NCI-H2171 treated with DMSO at 0.1 percent for 48 hours (cell line): ENCODE measurements at places on chromosomes 7 and 10.

GRCh38 chr7:17402628-17403278, 104.3 kb downstream of the AHR start:
- DNase-seq: no peak

GRCh38 chr10:69751214-69751613, 50.5 kb upstream of the COL13A1 start:
- DNase-seq: no peak

DNA sequence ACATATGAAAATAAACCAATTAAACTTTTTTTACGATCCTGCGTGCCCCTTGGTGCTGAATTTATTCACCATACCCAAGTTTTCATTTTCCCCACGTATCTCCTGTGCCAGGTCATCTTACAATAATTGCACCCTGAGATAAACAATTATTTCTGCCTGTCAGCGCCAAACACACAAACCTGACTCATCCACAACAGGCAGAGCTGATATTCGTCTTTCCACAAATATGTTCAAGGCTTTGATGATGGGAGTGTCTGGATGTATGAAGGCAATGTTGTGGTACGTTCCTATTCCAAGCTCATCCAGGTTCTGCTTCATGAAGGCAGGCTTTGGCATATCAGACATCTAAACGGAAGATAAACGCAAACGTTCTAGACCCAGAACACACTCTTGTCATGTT, 45.8 kb upstream of the RHEB start:
- DNase-seq: no peak

DNA sequence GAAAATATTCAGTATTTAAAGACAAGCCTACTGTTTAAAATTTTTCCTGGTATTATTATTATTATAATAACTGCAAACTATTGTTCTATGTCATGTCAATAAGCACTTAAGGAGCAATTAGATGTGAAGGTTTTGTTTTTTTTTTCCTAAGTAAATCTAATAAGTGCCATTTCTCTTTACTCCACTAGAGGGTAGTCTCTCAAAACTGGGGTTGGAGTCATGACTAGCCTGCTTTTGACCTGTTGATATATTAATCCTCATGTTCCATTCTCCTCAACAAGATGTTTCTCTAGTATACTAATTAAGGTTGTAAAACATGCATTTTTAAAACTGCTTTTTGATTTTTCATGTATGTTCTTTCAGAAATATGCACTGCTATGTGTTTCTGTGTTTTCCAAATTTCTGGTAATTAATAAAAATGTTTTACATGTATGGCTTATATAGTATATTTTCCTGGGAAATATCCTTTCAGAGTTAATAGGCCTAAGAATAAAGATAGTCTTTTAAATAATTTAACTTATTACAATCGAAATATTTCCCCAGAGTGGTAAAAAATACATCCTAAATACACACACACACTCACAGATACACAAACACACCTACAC, 1.0 kb upstream of the LRRN3 start:
- DNase-seq: peak; percentile 85

DNA sequence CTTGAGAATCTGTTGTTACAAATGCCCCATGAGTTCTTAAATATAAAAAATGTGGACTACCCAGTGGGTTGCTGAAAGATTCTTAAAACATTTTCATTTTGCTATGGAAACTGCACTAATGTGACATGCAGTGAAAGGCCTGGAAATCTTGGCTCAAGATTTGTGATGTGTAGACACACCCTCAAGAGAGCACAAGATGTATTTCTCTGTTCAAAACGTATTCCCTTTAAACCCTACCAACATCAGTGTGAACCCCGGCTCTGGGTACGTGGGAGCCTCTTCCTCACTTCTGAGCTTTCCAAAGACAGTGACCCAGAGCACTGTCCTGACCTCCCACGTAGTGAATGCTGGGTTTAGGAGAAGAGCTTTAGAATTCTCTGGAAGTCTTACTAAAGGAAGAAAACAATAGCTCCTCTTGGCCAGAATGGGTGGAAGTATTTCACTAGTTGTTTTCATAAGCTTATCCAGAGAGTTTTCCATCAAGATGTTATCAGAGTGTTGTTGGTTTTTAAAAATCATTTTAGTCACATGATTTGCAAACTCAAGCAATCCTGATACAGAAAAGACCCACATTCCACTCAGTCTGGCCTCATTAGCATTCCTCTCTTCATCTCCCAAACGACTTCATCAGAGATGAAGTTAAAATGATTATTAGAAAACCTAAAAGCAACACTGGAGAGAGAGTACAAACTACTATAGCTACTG, 81.5 kb upstream of the AFAP1L2 start:
- DNase-seq: no peak
